ENCODE measurements at places on chromosomes 3 and 15.

- no peak for DNase-seq
These were observed 13.1 kb upstream of the ETV5 start for GRCh38 chr3:186121968-186122367.

- DNase-seq: no peak
These were observed 19.5 kb upstream of the EID1 start for GRCh38 chr15:48858401-48858800.

DNA sequence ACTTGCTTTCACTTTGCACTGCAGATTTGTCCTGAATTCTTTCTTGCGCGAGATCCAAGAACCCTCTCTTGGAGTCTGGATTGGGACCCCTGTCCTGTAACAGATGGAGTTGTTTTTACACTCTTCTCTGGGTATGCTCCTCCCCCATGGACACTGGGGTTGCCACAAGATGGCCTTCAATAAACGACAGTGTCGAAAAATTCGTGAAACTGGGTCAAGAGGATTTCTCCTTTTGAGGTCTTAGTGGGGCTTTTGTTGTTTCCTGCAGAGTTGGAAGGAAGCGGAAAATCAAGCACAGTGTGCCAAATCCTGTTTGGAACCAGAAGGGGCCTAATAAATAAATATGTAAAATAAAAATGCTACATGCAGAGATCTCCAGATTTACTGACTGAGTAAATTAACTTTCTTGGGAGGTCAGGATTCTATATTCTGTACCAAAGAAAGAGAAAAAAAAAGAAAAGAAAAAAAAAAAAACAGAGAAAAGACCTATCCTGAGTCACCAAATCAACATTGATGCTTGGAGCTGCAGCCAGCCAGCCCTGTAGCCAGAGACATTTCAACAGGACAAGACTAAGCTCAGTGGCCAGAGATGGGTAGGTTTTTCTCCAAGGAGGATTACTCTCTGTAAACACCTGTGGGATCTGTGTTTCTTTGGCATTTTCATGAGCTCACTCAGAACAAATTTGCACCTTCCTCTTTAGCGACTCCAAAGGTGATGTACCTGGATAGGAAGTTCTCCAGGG is 24.8 kb downstream of the CCDC80 start:
- no peak for DNase-seq

DNA sequence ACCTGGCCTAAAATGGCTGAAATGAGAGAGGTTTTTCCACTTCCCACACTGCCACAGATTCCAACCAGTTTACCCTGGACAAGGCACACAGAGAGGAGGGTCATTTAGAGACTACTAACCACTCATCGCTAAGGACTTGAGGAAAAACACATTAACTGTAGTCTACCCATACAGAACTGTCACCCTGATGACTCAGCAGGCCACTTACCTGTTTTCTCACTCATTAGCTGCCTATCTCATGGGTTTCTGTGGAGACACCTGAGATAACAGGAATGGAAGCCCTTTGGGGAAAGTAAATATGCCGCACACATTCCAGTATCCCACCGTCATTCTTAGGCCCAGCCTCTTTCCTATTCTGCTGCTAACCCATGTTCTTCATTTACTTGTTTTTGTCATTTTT is 50.0 kb downstream of the ABCC5 start:
- DNase-seq: no peak

DNA sequence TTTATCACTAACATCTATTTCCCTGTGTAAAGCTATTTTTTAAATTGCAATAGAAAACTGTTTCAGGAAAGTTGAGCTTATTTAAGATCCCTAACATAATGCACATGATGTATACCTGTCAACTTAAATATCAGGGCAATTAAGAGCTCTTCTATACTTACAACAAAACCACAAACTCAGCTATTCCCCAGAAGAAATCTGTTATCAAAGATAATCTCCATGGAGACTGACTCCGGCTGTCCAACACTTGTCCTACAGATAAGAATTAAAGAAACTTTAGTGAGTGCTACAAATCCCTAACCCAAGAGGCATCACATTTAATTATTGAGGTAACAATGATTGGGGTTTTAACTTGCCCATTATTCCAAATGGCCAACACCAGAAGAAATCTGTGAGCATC is 3.4 kb downstream of the SELENOK start:
- no peak for DNase-seq

- DNase-seq: peak; percentile 21
These were observed 2.6 kb upstream of the HHATL start for GRCh38 chr3:42705058-42705767.

DNA sequence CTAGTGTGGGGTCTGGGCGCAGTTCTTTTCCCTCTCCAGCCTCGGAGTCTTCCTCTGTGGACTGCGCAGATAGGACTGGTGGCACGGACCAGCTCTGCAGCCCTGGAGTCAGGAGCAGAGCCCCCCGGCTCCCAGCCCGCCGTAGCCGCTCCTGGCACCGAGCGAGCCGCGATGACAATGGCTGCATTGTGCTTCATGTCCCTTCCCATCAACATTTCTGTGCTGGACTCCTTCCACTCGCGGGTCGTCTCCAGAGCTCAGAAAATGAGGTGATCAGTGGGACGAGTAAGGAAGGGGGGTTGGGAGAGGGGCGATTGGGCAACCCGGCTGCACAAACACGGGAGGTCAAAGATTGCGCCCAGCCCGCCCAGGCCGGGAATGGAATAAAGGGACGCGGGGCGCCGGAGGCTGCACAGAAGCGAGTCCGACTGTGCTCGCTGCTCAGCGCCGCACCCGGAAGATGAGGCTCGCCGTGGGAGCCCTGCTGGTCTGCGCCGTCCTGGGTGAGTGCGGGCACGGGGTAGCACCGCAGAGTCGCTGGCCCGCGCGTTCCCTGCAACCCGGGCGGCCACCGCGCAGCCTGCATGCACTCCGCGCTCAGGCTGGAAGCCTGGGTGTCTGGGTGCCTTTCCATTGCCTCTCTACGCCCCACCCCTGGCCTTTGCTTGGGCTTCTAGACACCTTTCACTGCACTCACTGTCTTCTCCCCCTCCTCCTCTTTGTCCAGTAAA is at the start of gene TF:
Gene TF, plus strand, starts transcription at position 413 of the 731 bp plus-strand sequence. Its CDS starts 48 bp downstream, at position 461.
- no peak for DNase-seq

DNA sequence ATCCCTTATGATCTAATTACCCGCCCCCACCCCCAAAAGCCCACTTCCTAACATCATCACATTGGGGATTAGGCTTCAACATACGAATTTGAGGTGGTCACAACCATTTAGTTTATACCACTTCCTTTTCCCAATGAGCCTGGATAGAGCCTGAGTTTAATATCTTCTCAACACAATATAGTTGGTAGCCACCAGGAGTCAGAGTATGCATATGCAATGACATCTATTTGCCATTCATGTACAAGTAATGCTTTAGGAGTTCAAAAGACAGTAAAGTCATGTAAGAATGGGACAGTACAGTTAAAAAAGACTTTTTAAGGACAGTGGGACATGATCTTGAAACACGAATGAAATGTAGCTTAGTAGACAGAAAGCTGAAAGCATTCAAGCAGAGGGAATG is 172.4 kb downstream of the DCLK3 start:
- DNase-seq: no peak

DNA sequence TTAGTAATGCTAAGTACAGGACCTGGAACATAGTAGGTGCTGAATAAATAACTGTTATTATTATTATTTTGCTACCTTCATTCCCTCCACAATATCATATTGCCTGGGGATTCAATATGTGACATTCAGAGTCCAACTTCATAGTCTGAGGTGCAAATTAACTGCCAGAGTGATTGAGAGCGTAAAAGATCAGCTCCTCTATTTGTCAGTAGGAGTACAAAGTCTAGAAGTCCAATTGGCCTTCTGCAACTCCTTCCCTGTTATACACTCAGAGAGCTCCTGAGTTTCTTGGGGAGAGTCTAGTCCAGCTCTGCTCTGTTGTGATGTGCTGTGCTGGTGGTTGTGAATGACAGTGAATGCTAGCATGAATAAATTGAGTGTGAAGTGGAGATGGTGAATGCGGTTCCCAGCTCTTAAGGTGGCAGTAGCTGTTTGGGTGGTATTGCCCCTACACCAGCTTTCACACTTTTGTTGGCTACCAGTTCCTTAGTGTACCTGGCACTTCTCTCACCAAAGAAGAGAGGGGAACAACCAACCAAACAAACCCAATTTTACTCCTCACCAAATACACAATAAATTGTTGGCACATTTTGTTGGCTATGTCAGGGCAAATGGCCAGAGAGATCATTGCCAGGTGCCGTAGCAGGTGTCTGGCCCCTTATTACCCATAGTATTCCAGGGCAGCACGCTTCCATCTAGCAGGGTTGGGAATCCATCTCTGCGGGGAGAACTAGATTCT is 270.1 kb upstream of the TBL1XR1 start:
- no peak for DNase-seq

DNA sequence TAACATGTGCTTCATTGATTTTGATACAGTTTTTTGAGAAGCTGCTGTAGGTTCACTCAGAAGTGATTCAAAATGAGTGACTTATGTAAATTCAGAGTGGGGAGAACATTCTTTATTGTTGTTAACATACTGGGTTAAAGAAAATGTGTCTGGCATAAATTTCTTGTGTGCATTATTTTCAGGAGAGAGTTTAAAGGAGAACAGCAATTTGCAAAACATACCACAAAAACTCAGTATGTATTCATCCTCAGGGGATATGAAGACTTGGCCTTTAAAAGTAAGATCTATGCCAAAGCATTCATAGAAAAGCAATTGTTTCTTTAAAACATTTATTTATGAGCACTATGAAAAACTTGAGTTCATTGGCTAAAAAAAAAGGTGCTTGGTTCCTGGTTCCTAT is 1089.8 kb downstream of the ROBO2 start:
- no peak for DNase-seq

DNA sequence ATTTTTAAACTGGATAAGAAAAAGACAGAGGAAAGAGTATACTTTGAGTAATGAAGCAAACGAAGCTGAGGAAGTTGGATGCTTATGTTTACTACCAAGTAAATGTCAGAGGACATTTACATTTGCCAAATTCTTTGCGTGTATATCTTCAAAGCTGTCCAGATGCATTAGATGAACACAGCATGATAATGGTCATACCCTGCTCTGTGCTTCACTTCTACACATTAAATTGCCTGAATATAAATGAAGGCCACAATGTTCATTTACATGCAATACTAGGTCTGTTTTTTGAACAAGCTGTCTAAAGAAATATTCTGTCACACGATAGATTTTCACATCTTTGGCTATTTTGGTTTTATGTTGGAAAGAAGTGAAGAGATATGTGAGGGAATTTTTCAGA is 405.8 kb upstream of the ADAMTS9 start:
- no peak for DNase-seq

DNA sequence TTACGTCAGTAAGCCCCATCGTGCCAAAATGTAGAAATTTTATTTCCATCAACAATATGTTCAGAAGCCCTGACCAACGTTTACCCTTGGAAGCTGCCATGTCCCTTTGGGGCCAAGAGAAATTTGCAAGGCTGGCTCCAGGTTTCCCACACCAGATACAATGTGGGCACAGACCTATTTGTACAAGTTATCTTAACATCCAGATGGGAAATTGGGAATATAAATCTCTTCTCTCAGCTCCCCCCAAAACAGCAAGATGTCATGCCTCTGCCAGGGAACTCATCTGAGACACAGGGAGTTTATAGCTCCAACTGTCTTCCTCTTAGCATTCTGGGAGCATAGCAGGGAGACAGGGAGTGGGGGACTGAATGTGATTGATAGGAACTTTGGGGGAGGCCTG is 9.3 kb upstream of the DPPA2 start:
- DNase-seq: no peak

- DNase-seq: no peak
These were observed 107.1 kb upstream of the TSC22D2 start for GRCh38 chr3:150300852-150301517.

- DNase-seq: peak; percentile 61
These were observed 20.6 kb upstream of the EPHB3 start for GRCh38 chr3:184540777-184541681.

- no peak for DNase-seq
These were observed at the start of gene IL20RB for GRCh38 chr3:136957751-136958288. IL20RB (plus strand) TSS chr3:136957983; CDS start chr3:136958114, 131 bp downstream.

- DNase-seq: no peak
These were observed 430.4 kb downstream of the RBMS3 start for GRCh38 chr3:29711255-29711771.

DNA sequence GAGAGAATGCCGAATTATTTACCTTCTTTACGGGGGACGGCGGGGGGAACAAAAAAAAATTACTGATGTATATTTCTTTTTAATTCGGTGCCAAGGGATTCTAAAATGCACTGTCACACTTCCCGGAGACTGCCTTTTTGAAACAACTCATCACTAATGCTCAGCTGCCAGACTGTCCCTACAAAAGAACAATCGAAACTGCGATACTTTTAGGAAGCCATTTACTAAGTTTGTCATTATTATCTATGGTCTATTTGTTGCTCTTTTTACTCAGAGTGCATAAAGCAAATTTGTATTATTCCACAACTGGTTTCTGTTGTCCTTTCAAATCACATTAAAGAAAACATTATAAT is 60.8 kb downstream of the TM4SF4 start:
- DNase-seq: no peak

GRCh38 chr15:45439521-45440260 is 61.3 kb upstream of the GATM start:
- no peak for DNase-seq

DNA sequence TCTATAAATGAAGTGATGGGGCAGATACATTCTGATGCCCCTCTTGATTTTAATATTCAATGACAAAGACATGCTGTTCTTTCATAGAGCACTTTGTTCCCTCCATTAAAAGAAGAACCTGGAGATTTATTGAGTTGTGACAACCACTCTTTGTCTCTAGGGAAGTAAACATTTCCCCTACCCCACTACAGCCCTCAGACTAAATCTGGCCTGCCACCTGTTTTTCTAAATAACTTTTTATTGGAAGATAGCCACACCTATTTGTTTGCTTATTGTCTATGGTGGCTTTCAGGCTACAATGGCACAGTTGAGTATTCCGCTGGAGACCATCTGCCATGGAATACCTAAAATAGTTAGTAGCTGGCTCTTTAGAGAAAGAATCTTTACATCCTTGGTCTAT is 41.2 kb upstream of the ZNF385D start:
- no peak for DNase-seq

DNA sequence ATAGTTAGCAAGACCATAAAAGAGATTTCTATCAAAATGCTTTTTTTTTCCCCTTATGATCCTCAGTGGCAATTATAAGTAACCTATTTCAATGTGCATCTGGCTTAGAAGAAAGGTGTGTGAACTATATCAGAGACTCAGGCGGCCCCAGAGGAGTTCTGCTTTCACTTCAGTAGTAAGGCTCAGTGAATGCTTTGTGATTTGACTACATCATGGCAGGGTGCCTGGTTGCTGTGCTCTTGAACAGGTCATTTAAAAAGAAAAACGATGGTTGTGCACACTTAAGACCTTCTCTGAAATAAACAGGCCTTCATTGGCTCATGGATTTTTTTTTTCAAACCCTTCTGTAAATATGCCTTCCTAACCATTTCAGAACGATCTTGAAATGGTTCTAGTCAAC is 400.4 kb upstream of the RARB start:
- DNase-seq: no peak

- no peak for DNase-seq
These were observed 18.7 kb upstream of the BCL2A1 start for GRCh38 chr15:79989682-79990081.

DNA sequence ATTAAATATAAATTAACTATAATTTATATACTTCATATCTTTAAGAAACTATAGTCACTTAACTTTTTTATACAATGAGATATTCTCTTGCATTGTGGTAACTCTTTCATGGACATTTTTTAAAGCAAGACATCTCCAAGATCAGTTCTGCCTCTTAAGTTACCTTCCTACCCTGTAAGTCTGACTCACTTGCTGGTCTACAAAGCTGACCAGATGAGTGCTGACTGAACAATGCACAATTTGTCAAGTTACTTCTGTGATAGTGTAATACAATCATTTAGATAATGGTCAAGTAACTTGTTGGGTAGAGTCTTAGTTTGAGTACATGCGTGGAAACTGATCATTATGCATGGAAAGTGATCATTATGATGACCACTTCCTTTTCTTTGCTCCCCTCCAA is 145.9 kb downstream of the MEIS2 start:
- DNase-seq: no peak

Measured in D341Med (cell line).